Left kidney (tissue), 8 donors: ENCODE measurements at places on chromosomes 11 and 22. TPM values are rescaled to one million over a fixed set of nuclear protein-coding genes. Genes with fewer than 3 reads are reported as not detected.

GRCh38 chr11:92475316-92475715 lies 250.7 kb downstream of the FAT3 start:
- DNase-seq = no peak

DNA sequence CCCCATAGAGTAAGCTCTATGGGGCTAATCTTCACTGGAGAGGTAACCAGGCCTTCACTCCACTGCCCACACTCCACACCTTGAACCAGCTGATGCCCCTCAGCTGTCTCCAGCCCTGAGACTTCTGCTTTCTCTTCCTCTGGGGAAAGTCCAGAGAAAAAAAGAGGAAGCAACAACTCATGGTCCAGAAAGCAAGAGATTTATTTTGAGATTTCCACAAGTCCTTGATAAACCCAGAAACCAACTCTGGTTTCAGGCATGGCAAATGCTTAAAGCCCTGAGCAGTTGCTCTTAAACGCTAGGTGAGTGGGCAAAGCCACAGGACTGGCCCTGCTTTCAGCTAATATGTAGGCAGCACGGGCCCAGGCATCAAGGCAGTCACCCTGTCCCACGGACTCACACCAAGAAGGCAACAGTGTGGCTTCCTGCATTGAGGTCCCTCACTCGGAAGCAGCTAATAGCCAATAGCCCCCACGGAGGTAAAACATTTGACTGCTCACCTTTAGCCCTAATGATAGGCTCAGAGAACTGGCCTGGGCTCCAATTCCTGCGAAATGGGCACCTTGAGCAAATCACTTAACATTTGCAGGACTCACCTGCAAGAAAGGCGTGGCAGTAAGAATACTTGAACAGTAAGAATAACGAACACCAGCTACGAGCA lies 4.3 kb downstream of the CYB561A3 start:
- DNase-seq = no peak

DNA sequence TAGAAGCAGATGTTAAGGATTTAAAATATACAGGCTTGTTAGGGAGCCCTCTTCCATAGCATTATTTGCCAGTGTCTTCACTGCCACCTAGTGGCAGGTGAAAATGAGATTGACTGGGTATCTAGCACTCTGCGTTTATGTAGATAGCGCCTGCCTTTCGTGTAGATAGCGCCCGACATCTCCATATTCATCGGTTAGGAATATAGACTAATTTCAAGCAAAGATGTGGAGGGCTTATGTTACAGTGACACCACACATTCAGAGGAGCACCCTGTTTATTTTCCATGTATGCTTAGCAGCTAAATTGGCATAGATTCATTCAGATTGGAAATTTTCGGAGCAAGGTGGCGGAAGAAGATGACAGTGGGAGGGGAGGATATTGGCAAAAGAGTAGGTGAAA lies 72.0 kb downstream of the SLC5A12 start:
- DNase-seq = peak; percentile 71

- no peak for DNase-seq
Observed at GRCh38 chr11:19355601-19356000, 114.9 kb upstream of the E2F8 start.

- no peak for DNase-seq
Observed at GRCh38 chr22:37981282-37982011, 2.9 kb downstream of the SOX10 start.

DNA sequence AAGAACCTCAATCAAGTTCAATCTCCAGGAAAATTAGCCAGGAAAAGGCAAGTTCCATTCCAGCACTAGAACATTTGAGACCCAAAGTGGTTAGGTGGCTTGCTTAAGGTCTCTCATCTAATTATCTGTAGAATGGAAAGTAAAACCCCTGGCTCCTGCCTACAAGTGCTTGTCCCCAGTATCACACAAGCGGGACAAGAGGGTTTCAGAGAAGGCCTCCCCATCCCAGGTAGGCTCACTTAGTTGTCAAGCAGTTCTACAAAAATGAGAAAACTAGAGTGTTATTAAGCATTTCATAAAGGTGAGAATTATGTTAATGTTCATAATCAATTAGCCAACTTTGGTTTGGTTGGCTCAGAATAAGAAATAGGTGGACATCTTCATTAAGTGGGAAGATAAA lies 5.5 kb downstream of the POU2AF1 start:
- no peak for DNase-seq

GRCh38 chr11:35250192-35250591 lies 111.2 kb downstream of the CD44 start:
- no peak for DNase-seq

- DNase-seq = peak; percentile 80
Observed at GRCh38 chr11:45110562-45110961, 35.9 kb upstream of the PRDM11 start.

- no peak for DNase-seq
Observed at GRCh38 chr22:49398115-49398514, 429.6 kb downstream of the BRD1 start.

DNA sequence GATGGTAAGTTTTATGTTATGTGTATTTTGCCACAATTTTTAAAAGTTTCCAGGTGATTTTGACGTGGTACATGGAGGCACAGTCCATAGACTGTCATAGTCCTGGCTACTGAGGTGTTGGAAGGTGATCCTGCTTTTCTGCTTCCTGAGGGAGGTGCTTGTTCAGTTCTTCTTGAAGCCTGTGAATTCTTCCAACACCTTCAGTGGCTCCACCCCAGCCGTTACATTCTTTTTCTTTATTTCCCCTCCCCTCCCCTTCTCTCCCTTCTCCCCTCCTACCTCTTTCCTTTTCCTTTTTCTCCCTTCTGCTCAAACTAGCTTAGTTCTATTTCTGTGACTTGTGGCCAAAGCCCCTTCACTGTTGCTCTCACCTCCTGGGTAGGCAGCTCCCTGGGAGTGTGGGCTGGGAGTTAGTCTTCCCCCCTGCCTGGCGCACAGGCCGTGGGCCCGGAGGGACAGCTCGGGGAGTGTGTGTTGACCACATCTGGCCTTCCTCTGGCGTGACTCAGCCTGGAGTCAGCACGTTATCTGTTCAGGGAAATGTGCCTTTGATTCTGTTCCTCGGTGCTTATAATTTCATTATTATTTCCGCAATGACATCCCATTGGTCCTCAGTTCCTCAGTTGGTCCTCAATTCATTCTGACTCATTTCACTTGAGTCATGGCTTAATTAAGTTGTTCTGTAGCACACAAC lies 566.2 kb downstream of the TBC1D22A start:
- DNase-seq = no peak

GRCh38 chr22:24465566-24465965 lies 29.6 kb upstream of the UPB1 start:
- no peak for DNase-seq

DNA sequence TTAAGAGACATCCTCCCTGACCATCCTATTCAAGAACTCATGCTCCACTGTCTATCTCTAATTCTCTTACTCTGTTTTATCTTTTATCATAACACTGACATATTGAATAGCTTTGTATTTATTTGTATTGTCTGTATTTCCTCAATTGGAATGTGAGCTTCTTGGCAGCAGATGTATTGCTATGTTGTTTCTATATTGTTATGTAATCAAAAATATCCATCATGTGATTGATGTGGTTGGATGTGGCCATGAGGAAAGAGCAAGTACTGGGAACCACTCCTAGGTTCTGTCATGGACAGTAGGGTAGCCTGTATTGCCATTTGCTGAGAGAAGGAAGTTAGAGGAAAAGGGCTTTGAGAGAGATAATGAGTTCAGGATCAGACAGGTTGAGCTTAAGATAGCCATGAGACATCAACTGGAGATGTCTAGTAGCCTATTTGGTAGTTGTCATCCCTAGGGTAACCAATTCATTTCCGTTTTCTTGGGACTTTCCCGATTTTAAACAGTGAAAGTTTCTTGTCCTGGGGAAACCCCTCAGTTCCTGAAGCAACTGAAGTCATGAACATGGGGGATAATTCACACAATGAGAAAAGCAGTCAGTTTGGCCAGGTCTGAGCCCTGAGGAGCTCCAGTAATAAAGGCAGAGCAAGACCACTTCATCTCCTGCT lies 404.5 kb downstream of the INSC start:
- no peak for DNase-seq

DNA sequence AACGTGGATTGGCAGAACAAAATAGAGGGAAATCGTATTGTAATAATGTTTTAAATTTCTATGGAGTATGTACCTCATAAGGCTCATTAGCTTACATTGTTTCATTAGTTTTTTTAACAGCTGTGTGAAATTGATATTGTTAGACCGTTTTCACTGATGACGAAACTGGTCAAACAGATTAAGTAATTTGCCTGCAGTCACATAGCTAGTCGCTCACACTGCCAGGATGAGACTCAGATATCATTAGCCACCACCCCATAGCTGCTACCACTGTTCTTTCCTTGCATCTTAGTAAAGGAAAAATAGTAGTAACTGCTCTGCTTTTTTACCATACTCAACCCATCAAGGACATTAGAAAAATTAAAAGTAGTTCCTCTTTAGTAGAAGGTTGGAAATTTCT lies 64.0 kb downstream of the DKK3 start:
- DNase-seq = no peak

DNA sequence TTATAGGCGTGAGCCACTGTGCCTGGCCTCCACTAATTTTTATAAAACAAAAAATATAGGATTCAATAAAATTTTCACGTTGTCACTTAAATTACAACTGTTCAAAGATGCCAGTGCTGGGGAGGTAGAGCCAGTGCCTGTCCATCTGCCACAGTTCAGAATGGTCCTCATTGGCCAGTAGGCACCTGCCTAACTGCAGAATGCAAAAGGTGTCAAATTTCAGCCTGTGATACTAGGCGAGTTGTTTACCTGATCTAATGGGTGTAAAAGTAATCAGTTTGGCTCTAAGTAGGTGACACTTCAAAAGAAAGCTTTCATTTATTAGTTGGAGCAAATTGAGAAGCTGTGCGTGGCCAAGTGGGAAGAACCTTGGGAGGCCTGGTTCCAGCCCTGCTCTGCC lies 2.4 kb downstream of the SMARCB1 start:
- no peak for DNase-seq

DNA sequence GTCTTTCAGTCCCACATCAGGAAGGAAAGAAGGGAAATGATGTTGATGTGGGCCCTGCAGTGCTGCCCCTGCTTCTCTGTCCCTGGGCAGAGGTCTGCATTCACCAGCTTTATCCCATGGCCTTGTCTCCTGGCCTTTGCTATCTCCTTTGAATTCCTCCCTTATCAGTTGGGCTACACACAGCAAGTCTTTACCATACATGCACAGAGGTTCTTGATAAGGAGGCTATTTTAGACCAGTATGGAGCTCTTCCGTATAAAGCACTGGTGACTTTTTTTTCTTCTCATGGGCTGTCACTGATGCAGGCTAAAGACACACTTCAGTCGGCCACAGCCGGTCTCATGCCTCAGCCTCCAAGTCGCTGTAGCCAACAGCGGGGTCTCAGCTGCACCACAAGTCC lies 20.2 kb downstream of the MYO18B start:
- DNase-seq = no peak

DNA sequence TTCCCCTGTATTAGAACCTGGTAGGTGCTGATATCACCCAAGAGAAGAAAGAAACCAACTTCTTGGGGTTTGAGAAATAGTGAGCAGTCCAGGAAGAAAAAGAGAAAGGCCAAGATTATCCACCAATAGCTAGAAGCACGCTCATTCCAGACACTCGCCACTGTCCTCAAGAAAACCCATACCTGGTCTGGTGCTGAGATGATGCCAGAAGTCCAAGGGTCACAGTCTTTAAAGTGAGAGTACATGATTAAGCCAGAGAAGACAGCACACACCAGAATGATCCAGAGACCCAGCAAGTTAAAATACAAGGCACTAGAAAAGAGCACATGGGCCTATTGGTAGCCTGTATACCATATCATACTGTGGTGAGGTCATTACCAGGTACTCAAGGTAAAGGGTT lies 23.6 kb downstream of the SLC5A12 start:
- DNase-seq = no peak

GRCh38 chr11:113828191-113828590 lies 47.2 kb downstream of the USP28 start:
- no peak for DNase-seq

GRCh38 chr11:64339754-64340408 lies at the start of gene CCDC88B:
Gene CCDC88B, plus strand, starts transcription at chr11:64340204. Its CDS starts 63 bp downstream, at chr11:64340267.
- no peak for DNase-seq

- no peak for DNase-seq
Observed at GRCh38 chr11:5339771-5340322, 3.5 kb downstream of the OR51B5 start.

The TRIM49 gene
- polyA plus RNA-seq = not detected

The MS4A6A gene
- 14.2 TPM for polyA plus RNA-seq

The ARHGEF17 gene
- polyA plus RNA-seq = 94.4 TPM

The CRYBB2 gene
- polyA plus RNA-seq = 0.42 TPM

The TMPRSS4 gene
- polyA plus RNA-seq = 30.2 TPM

The RAB36 gene
- polyA plus RNA-seq = 19.2 TPM

The GDPD5 gene
- polyA plus RNA-seq = 11.7 TPM
